Activated T-cell treated with anti-CD3 and anti-CD28 coated beads, Interleukin-2, amount 50 U/mL, for 48 hours (primary cell): ENCODE measurements at places on chromosomes 3 and 15.
A peak's percentile ranks its signal among the peaks of the same experiment; 100 is the strongest.

GRCh38 chr15:100690032-100690794 is 87.8 kb downstream of the ASB7 start:
- no peak for DNase-seq

- no peak for DNase-seq
Measured at GRCh38 chr3:48142316-48142870, 45.8 kb downstream of the CDC25A start.

GRCh38 chr15:80876348-80876674 is 97.1 kb downstream of the CEMIP start:
- DNase-seq: no peak

DNA sequence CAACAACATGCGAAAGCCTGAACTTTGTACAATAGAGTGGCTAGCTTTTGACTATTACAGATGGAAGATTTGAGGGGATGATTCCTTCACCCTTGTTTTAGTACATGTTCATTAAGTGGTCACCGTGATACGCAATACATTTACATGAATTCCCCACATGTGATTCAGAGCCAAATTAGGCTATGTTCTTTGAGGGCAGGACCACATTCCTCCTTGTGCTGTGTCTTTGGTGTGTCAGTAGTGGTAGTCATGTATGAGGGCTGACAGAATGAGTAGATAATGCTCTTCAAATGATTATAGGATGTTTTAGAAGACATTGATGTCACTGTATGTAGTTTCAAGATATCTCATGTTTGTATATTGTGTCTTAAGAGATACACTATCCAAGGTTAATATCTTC is 12.1 kb downstream of the PTPRG start:
- no peak for DNase-seq

DNA sequence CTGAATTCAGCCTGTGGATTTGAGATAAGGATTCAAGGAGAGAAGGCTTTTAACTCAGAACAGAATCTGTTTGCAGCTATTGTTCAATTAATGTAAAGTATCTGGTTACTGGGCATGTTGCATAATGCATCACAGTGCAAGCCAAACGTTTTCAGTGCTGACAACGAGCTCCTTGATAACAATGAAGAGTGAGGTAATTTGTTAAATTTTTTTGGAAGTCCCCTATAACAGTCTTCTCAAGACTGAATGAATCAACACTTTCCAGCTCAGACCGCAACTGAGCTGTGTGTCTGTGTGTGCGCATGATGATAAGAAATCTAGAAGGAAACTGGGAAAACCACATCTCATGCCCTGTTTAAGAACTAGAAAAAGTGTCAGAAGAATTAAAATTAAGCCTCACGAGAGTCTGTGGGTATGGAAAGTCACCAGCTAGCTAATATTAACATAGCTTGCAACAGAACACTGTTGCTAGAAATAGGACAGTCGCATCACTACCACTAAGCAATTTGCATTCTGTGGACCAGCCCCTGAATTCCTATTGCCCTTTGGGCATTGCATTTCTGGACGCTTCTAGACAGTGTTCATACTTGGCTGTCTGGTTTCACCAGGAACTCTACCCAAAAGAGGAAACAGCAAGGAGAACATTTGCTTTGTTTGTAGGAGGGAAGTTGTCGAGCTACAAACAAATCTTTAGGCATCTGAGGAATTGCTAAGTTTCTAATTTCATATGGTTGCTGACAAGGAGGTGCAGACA is 43.7 kb upstream of the ATP2C1 start:
- peak; percentile 50 for DNase-seq

DNA sequence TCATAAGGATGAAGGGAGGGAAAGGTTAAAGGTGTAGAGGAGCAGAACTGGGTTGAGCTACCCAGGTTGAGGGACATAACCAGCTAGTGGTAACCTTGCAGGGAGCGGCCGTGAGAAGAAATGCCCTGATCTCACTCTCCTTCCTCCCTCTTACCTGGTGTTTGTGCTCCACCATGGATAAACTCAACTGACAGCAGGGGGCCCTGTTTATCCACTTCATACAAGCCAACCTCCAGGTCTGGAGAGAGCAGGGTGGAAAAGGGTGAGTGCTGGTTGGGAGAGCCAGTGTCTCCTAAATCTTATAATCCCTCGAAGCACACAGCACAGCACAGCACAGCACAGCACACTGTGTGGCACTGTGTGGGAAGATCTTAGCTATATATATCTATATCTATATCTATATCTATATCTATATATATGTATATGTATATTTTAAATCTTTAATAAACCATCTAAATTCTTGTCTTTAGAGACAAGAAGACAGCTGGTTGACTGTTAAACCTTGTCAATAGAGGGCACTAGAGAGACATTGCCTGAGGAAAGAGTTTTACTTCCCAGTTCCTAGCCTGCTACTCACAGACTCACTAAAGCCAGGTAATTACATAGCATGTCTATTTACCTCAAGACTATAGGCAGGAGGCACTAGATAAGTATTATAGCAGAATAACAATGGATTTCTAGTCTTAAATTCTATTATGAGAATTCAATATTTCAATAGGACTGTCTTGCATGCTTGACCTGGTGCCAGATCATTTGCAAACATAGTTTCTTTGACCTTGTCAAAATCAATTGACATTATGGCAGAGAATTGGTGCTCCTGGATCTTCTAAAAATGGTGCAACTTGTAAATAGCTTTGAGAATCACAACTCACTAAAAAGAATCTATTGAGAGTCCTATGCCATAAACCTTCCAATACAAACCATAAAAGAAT is 21.7 kb upstream of the FMN1 start:
- DNase-seq: no peak

DNA sequence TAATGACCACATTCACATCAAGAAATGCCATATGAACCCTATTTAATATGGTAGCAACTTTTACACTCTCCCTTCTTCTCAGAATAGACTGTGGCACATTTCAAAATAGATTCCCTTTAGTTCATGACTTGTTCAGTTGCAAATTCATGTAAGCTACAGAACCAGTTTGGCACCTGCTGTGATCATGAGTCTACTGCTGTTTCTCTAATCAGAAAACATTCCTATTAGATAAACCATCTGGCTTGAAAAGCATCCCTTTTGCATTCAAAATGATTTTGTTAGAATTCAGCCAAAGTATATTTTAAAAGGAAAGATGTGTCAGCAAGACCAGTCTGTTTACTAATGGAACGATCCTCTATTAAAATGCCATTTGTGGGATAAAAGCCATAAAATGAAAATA is 304.4 kb downstream of the BCHE start:
- no peak for DNase-seq

- no peak for DNase-seq
Measured at GRCh38 chr15:88574655-88575054, 28.2 kb upstream of the DET1 start.

- no peak for DNase-seq
Measured at GRCh38 chr3:66406163-66406562, 94.7 kb downstream of the LRIG1 start.

- no peak for DNase-seq
Measured at GRCh38 chr3:119585856-119586570, 6.7 kb downstream of the ADPRH start.

- DNase-seq: no peak
Measured at GRCh38 chr15:35596285-35596684, 50.3 kb upstream of the DPH6 start.

DNA sequence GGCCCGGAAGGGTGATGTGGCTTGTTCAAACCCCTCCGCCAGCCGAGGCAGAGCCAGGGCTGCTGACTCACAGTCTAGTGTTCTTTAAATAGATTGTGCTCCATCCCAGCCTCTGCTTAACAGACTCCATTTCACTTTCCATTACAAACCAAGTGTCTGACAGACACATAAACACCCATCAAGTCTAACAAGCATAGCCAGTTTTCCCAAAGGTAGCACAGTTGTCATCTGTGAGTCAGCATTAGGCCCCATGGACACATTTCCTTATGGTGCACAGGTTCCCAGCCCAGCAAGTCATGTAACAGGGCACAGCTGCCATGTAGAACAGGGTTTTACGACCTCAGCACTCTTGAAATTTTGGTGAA is 109.9 kb upstream of the RAP2B start:
- DNase-seq: no peak
